T-helper 17 cell (primary cell): ENCODE measurements at places on chromosomes 6 and 20.

DNA sequence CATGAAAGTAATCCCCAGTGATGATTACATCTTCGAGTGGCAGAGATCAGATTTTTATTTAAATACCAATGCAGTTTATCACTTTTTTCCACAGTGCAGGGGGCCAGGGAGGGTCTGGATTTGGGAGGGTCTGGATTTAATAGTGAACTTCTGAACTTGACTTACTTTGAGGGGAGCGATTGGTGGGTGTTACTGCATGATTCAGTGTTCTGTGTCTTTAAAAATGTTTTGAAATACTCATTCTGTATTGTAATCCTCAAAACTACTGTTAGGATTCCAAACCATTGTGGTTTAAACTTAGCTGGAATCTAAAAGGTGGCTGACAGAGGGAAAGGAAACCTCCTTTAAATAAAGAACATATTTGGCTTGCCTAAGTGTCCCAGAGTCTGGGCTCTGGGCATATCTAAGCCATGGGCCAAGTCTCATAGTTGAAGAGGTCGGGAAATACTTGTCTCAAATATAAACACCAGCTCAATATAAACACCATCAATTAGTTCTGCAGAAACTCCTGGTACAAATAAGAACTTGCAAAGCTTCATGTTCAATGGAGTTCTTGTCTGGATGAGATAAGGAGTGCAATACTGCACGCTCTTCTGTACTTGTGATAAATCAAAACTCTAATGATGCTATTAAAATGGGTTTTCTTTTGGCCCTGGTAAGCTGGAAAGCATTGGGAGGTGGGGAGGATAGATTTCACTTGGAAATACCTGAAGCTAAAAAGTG is 14.4 kb downstream of the JARID2 start:
- peak overlapping the region; percentile 45 for H3K4me3 ChIP-seq
- H3K36me3 ChIP-seq = no peaks in the 10 kb centered on the region
- H3K27ac ChIP-seq = peak overlapping the region; percentile 53
- peaks cover 75% of the 10 kb centered on the region for H3K4me1 ChIP-seq

DNA sequence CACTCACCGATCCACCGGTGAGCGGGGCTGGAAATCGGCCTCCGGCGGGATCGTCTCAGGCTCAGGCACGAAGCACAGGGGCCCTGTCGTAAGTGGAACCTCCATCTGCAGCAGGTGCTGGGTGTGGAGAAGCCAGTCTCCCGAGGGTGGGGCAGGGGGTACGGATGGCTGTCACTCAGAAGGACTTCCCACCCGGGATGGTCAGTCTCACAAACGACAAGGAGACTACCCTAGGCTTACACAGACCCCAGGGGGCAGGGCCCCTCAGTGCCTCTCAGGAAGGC is 27.8 kb downstream of the YTHDF1 start:
- no peak for DNase-seq
- no peak overlapping the region for H3K27ac ChIP-seq
- peaks cover 3% of the 10 kb centered on the region for H3K4me1 ChIP-seq
- no peaks in the 10 kb centered on the region for H3K36me3 ChIP-seq
- H3K4me3 ChIP-seq = no peak overlapping the region

- H3K4me1 ChIP-seq = peaks cover 4% of the 10 kb centered on the region
- H3K4me3 ChIP-seq = no peak overlapping the region
- H3K27me3 ChIP-seq = peaks cover 21% of the 10 kb centered on the region
These were observed 19.3 kb upstream of the ARID1B start for GRCh38 chr6:156757849-156758248.

- no peak for DNase-seq
- H3K4me3 ChIP-seq = no peak overlapping the region
- H3K4me1 ChIP-seq = peaks cover 15% of the 10 kb centered on the region
These were observed 14.0 kb downstream of the MBOAT1 start for GRCh38 chr6:20198156-20198774.
